ENCODE measurements at places on chromosomes 2 and 18.
A peak's percentile ranks its signal among the peaks of the same experiment; 100 is the strongest.

DNA sequence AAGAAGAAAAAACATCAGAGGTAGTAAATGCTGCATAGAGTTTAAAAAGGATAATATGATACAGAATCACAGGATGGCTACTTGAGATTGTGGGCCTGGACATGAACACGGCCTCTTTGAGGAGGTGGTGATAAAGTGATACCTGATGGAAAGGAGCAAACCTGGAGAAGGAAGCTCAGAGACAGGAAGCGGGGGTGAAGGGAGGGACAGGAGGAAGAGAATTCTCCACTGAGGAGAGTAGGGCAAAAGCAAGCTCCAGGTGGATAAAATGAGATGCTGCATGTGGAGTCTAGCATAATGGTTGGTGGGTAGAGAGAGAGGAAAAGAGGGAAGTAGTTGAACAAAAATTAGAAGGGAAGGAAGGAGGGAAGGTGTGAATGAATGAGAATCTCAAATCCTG lies 77.0 kb upstream of the GALNT3 start:
- DNase-seq = no peak

DNA sequence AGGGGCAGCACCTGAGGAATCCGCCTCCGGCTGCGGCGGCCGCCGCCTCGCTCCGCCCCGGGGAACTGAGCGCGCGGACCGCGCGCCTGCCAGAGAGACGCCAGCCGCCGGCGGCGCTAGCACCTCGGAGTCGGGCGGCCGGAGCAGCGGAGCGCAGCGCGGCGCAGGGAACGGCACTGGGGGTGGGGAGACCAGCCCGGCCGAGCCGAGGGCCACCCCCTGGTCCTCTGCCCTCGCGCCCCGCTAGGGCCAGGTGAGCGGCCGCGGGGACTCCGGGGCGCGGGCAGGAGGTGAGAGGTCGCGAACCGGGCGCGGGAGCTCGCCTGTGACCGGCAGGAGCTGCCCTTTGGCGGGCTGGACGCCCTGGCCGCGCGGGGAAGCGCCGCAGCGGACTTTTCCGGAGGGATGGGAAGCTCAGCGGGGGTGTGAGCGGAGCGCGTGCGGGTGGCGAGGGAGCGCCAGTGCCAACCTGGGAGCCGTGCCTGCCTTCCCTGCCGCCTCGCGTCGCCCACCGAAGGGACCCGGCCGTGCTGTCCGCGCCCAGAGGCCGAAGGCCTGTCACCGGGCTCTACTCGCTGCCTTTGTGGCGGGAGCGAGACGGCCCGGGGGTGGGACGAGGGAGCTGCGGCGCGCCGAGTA lies at the start of gene GREB1L:
TSS of gene GREB1L (plus strand) at position 92 of the 639 bp plus-strand sequence. CDS start 141,287 bp downstream, outside the sequence.
- DNase-seq = peak; percentile 85

DNA sequence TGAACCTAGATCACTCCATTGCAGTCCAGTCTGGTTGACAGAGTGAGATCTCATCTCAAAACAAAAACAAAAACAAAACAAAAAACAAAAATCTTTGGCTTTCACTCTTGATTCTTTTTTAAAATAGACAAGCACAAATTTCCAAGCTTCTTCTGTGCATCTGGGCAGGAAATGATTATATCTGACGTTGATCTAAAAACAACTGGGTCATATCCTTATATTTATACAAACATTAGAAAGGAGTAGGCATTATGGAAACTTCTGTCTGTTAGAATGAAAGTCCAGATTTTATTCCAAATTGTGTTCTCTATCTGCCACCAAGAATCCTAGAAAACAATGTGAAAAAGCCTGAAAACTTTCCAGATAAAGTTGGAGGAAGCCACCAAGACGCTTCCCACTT lies 26.2 kb upstream of the PMAIP1 start:
- DNase-seq = no peak

- no peak for DNase-seq
Observed at GRCh38 chr2:238383743-238384380, 42.9 kb upstream of the ASB1 start.

DNA sequence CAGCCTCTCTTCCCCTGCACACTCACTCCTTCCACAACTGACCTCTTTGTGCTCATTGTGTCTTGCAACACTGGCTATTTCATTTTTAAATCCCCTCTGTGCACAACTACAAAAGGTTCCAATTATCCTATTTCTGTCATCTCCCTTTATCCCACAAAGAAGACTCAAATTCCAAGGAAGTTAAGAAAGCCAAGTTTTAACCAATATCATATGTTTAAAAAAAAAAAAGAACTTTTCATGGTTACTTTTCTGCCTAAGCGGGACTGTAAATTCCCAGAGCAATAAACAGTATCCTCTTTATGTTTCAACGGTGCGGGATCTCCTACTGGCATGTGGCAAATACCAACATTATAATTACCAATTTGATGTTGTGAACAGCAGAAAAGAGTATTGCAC lies 83.8 kb downstream of the DOCK10 start:
- DNase-seq = no peak
